ENCODE measurements at places on chromosomes 16 and 17.
A peak's percentile ranks its signal among the peaks of the same experiment; 100 is the strongest.

DNA sequence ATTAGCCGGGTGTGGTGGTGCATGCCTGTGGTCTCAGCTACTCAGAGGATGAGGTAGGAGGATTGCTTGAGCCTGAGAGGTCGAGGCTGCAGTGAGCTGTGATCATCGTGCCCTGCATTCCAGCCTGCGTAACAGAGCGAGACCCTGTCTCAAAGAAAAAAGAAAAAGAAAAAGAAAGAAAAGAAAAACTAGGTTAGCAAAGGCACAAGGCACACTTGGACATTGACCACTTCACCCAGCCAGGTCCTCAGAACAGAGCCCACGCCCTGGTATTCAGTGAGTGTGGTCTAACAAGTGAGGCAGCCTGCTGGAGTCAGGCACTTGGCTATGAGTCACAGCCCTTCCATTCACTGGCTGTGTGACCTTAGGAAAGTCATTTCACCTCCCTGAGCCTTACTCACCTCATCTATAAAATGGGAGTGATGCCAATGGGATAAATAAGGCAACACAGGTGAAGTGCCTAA is 10.4 kb downstream of the MILR1 start:
- DNase-seq: no peak

GRCh38 chr16:87973717-87974116 is 22.5 kb downstream of the BANP start:
- no peak for DNase-seq

- no peak for DNase-seq
Measured at GRCh38 chr17:51479303-51479702, 219.0 kb downstream of the UTP18 start.

GRCh38 chr16:65077181-65077580 is 44.7 kb downstream of the CDH11 start:
- no peak for DNase-seq

DNA sequence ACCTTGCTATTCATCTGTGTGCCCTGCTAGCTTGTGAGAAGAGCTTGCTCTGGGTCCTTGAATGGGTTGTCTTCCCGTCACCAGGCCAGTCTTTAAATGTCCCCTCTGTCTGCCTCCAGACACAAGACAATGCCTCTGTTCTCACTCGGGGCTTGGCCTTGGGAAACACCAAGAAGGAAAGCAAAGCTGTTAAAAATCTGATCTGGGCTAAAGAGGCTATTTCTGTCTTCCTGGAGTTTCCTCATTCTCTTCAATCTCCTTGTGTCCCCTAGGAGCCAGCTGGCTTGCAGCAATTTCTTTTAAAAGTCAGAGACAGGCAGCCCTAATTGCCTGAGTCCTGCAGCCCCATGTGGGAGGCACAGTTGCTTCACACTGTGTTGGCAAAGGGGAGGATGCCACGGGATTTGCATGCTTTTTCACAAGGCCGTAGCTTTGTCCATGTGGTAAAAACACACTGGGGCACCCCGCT is 2.5 kb downstream of the DNAI2 start:
- no peak for DNase-seq

DNA sequence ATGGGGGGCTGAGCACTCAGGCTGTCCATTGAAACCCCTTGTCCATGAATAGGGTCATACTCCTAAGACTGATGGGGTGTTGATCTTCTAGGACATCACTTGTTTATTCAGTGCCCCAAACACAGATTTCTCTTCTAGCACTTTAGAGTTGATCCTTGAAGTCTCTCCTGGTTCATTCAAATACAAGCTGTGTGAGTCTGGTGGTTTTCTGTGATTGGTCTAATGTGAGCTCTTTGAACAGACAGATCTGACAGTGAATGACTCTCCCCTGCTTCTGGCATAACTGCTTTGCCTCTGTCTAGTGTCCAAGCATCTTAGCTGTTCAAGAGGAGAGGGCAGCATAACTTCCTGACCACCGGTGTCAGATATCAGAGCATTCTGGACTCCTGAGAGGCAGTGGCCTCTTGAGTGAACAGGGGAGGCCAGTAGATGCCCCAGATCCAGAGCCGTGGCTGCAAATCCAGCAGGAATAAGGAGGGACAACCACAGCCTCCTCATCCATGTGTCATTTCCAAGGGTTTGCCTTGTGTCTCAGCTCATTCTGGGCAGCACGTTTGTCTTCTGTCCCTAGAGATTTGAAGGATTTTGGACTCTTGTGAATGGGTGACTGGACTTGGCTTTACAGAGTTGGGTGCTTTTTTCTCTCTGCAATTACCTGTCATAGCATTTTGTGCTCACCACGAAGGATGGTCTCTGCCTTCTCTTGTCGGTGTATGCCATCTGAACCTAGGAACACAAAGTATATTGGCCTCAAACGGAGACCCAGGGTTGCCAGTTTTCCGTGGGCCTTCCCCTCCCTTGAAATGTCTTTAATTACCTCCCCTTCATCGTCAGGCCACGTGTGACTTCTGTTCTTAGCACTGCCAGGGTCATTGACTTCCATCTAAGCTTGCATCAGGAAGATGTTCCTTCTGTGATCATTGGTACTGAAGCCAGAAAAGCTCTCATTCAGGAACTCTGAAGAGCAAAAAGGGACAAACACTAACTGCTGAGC is 13.9 kb upstream of the CLEC18C start:
- DNase-seq: no peak

DNA sequence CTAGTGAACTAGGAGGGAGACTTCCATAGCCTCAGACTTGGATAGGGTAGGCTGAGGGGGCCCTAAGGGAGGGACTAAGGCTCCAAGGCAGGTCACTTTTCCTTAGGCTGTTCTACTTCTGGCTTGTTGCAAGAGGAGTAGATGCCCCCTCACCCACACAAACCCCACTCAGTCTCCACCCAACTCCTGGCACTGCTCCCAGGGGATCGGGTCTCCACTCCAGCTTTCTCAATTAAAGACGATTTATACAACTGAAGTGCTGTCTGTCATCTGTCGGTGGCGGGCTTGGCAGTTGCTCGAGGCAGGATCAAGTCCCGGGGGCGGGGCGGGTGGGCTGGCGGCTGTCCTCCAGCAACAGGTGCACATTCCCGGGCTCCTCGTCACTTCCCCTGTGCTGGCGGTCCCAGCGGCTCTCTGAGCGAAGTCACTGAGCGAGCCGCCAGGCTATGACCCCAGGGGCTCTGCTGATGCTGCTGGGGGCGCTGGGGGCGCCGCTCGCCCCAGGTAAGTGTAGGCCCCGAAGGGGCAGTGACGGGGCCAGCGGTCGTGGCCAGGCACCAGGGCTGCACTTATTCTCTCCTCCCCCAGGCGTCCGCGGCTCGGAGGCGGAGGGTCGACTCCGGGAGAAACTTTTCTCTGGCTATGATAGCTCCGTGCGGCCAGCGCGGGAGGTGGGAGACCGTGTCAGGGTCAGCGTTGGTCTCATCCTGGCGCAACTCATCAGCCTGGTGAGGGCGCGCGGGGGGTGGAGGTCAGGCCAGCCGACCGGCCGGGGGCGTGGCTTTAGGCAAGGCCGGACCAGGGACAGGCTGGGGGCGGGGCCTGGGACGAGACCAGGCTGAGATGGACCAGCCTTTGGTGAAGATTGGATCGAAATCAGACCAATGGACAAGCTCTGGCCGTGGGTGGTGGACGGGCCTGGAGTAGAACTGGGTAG is at the start of gene CHRNB1:
TSS of gene CHRNB1 (plus strand) at position 380 of the 937 bp plus-strand sequence. CDS start at position 447, 67 bp downstream.
- peak; percentile 79 for DNase-seq

DNA sequence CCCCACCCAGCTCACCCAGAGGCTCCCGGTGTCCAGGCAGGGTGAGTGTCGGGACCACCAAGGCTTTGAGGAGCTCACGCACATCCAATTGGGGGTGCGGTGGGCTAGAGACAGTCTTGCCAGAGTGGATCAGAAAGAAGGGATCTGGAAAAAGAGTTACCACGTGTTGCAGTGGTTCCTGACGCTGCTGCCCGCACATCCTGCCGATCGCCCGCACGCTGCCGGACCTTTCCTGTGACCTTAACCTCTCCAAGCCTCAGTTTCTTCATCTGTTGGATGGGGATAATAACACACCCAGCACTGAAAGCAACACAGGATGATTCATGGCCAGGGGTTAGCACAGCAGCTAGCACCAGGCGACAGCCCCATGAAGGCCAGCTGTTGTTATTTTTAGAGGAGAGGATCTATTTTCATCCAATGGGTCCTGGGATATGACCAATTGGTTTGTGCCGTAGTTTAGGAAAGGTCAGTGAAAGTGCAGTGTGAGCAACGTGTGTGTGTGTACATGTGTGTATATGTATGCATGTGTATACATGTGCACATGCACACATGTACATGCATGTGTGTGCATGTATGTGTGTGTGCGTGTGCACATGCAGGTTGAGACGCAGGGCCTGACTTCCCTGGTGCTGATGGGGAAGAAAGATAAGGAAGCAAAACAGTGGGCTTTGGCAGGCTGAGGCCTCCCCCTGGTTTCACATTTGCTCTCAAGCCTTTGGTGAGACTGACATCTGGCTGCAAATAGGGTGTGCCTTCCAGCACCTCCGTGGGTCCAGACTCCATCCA is 2.5 kb downstream of the ITGAX start:
- no peak for DNase-seq

GRCh38 chr17:78412403-78412802 is 34.0 kb downstream of the PGS1 start:
- DNase-seq: no peak

GRCh38 chr16:54462151-54462651 is 175.6 kb upstream of the IRX3 start:
- no peak for DNase-seq

- DNase-seq: no peak
Measured at GRCh38 chr16:56113223-56113622, 78.1 kb upstream of the GNAO1 start.

GRCh38 chr17:14121952-14122351 is 52.6 kb downstream of the COX10 start:
- no peak for DNase-seq

DNA sequence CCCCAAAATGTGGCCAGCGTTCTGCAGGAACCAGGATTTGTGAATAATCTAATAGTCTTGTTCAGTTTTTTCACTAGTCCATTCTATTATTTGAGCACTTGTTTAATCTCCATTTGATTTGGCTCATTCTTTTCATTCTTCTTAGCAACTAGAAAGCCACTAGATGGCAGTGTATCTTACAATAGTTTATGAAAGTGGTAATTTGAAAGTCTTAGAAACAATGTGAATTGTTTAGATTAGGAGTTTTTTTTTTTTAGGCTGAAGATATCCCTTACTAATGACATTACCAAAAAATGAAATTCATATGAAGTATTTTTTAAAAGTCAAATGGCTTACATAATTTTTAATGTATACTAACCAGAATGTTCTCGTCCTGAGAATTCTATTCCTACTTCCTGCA is 6.7 kb downstream of the ERI2 start:
- no peak for DNase-seq

- DNase-seq: peak; percentile 28
Measured at GRCh38 chr17:77645072-77646045, 313.1 kb upstream of the TNRC6C start.

- DNase-seq: no peak
Measured at GRCh38 chr17:72696156-72696555, 396.3 kb downstream of the SLC39A11 start.

DNA sequence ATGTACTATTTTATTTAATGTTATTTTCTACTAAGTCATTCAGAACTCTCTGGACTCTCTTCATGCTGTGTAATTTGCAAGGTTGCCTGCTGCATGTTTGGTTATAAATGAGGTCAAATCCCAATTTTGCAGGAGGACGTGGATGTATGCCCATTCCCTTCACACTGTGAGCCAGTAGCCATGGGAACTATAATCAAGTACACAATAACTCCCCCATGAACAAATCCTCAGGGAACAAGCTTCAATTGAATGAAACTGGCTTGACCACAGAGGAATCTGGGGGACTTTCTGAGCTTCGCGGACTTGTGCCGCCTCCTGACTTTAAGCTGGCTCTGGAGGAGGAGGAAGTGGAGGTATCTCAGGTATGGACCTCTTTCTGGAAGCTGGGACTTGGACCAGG is 14.6 kb upstream of the KCTD13 start:
- DNase-seq: no peak

DNA sequence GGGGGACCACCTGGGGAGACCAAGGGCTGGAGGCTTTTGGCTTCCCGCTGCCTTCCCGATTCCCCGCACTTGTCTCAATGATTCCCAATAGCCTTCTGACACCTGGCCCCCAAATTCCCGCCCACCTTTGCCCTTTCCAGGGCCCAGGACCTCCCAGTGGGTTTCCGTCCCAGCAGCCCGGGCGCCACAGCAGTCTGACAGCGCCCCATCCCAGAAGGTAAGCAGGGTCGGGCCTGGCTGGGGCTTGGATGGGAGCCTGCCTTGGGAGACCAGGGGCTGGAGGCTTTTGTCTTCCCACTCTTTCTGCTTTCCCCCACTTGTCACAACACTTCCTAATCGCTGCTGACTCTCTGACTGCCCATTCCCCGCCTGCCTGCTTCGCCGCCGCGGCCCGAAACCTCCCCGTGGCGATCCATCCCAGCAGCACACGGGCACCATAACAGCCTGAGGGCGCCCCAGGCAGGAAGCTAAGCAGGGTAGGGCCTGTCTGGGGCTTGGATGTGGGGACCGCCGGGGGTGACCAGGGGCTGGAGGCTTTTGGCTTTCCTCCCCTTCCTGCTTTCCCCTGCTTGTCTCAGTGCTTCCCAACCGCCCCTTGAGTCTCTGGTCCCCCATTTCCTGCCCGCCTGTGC is 2289.3 kb downstream of the TP53TG3F start:
- DNase-seq: no peak

GRCh38 chr17:75645501-75645888 is 12.3 kb downstream of the SMIM5 start:
- DNase-seq: no peak

- no peak for DNase-seq
Measured at GRCh38 chr16:85616607-85617321, 3.6 kb downstream of the GSE1 start.

DNA sequence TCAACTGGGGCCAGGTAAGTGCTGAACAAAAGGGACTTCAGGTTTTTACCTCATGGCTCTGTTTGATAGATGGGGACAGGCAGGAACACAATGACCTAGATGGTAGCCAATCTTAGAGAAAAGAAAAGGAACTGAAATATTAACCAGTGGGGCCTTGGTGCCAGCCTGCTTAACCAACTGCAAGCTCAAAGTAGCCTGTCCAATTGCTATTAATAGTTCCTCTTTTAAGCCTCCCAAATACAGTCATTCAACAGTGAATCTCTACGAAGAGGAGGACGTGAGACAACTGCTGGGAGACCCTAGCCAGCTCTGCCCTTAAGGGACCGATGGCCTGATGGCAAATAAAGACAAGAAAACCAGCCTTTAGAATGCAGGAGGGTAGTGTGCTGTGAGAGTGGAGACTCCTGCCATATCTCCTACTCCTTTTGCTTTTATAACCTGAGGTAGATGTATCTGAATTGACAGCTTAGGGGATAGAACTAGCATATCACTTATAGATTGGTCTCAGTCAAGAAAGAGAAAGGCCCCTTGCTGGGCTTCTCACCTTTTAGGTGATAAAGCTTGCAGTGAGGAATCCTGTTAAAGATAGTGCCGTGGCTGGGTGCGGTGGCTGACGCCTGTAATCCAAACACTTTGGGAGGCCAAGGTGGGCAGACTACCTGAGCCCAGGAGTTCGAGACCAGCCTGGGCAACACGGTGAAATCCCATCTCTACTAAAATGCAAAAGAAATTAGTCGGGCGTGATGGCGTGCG is 28.3 kb downstream of the ARSG start:
- DNase-seq: no peak

DNA sequence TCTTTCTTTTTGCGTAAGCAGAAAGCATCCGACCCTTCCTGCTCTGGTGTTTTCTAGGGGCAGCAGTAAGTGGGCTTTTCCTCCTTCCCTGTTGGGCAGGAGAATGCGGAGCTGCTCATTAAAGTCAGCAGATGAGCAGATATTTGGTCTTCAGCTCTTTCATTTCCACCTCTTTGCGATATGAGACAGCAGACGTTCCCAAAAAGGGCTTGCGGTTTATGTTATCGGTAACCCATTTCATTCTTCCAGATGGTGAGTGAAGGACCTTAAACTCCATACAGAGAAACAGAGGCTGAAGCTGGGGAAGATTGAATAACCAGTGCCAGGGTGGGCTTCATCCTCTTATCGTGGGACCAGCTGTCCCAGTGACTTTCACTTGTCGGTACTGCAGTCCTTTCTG is 40.7 kb downstream of the KSR1 start:
- DNase-seq: no peak
